ENCODE measurements at places on chromosomes 2 and 18.

DNA sequence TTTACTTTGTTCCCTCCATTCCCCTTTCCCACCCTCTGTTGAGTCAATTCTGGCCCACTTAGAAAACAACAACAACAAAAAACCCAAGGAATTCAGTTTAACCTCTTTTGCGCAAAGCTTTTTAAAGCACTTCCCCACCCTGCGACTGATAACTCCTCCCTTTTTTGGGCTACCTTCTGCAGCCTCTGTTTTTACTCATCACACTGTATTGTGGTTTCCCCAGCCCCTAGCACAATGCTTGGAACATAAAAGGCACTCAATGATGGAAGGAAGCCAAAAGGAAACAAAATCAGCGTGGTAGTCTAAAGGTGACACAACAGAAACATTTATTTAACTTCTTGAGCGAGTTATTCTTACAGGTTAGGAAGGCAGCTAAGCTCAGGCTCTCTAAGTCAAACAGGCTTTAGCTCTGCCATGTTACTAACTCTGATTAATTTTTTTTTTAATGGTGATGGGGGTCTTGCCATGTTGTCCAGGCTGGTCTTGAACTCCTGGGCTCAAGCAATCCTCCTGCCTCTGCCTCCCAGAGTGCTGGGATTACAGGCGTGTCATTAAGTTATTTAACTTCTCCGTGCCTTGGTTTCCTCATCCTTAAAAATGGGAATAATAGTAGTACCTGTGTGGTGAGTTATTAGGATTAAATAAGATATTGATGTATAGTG lies 1.3 kb downstream of the CEP68 start:
- DNase-seq = no peak

DNA sequence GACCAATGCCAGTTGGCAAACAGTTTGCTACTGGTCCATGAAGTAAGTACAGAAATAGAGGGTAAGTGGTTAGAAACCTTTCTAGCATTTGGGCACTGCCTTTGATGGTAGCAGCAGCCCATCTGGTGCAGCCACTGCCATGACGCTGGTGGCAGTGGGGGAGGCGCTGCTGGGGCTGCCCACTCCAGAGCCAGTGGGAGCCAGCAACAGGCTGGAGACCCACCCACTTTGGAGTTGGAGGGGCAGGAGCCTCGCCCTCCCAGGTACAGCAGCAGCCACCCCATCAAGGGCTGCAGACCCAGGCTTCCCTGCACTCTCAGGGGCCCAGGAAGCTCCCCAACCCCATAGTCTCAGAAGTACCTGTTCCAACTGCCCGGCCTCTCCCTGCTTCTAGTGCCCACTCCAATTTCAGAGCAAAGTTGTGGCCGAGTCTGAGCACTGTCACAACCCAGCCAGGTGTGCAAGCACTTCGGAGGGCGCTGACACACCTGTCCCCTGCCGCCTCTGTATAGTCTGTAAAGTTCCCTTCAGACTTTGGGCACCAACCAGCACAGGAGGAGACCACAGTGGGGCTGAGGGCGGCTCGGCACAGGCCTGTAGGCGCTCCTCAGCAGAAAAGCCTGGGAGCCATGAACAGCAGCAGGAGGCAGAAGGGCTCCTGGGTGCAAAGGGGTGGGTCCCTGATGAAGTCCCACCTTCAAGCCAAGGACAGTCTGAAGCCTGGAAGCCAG lies 125.6 kb upstream of the CCDC150 start:
- DNase-seq = no peak

GRCh38 chr18:53795610-53796009 lies 428.9 kb downstream of the MBD2 start:
- DNase-seq = no peak

- DNase-seq = peak; percentile 26
Measured at GRCh38 chr2:1052771-1053191, 102.1 kb downstream of the SNTG2 start.

DNA sequence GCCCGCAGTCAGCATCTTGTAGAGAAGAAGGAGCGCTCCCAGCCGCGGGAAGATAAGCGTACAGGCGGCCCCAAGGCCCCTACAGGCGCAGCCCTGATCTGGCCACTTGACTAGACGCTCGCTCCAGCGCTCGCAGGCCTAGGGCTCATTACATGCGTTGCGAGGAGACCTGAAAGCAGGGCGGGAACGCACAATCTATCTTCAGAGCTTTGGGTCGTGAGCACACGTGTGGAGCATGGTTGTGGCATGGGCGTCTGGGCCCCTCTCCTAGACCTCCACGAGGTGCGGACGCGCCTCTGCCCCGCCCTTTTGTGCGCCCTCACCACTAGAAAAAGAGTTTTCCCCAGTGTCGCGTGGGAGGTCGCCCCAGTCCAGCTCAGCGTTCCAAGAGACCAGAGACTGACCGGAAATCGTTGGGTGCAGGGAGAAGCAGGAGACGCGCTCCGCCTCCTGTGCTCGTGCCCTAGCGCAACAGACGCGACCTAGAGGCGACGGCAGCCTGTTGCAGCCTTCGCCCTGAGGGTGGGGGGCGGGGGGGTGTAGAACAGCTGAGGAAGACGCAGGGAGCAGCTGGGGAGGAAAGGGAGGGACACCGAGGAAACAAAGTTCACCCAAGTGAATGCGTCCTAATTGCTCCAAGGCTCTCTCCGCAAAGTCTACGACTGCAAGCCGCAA lies 12.6 kb downstream of the NR4A2 start:
- no peak for DNase-seq

DNA sequence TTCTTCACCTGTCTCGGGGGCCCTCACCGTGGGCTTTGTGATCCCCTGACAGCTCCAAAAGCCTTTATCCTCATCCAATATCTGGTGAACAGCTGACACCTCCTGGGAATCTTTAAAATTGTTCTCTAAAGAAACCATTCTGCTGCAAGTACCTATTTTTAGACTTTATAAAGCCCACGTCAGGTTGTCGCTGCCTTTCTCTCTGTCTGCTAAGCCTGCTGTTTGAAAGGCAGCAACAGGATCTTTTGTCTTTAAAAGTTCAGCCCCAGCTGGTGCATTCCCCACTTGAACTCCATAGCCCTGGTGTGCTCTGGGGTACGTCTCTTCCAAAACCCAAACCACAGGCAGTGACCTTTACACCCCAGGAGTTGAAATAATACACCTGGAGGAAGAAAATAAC lies 145.0 kb downstream of the NEDD4L start:
- DNase-seq = no peak

DNA sequence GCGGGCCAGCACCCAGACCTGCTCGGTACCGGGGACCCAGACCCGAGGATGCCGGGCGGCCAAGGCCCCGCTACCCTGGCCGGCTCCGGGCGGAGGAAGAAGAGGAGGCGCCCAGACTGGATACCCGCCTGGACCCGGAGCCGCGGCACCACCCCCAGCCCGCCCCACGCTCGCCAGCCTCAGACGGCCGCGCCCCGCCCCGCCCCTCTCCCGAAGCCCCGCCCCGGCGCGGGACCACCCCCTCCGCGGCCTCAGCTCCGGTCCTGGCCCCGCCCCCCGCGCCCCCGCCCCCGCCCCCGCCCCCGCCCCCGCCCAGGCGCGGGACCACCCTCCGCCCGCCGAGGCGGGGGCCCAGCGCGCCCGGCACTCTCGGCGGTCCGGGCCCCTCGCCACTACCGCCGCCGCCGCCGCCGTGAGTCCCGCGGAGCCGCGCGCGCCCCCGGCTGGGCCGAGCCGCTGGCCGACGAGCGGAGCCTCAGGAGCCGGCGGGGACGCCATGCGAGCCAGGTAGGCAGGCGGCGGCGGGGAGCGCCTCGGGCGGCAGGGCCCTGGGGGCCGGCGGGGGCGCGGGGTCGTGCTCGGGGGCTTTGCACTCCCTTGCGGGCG lies at the start of gene SH3BP4:
Gene SH3BP4 (plus strand): TSS at position 354 of the 606 bp plus-strand sequence. CDS start 82,986 bp downstream, outside the sequence.
- DNase-seq = no peak

- DNase-seq = no peak
Measured at GRCh38 chr18:79873449-79874110, 75.8 kb downstream of the KCNG2 start.

DNA sequence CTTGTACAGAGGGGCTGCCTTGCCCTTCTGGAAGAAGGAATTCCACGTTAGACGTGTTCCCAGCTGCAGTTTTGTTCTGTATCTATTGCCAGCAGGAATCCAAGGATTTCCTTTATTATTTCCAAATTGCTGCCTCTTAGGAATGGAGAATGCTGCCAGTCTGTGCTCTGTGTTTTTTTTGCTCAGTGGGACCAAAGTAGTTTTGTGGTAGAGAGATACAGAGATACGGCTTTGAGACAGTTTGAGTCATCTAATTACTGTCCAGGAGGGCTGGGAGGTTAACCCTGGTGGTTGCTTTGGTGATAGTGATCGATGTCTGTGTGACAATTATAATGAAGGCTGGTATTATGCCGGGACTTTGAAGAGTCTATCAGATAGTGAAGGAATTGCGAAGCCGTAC lies 26.3 kb downstream of the ASAP2 start:
- DNase-seq = no peak

DNA sequence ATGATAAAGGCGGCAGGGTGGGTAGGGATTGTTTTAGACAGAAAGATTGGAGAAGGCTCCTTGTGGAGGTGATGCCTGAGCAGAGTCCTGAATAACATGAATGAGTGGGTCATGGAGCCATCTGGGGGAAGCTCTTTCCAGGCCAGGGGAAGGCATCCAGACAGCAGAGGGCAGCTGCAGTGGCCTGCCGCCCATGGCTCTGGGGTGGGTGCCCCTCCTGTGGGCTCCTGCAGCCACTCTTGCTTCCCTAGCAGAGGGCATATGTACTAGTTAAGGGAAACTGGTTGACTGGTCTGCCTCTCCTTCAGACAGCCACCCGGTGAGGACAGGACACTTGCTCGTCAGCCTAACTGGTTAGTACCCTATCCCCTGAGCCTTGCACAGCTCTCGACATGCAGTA lies 46.5 kb upstream of the SLC1A4 start:
- no peak for DNase-seq

DNA sequence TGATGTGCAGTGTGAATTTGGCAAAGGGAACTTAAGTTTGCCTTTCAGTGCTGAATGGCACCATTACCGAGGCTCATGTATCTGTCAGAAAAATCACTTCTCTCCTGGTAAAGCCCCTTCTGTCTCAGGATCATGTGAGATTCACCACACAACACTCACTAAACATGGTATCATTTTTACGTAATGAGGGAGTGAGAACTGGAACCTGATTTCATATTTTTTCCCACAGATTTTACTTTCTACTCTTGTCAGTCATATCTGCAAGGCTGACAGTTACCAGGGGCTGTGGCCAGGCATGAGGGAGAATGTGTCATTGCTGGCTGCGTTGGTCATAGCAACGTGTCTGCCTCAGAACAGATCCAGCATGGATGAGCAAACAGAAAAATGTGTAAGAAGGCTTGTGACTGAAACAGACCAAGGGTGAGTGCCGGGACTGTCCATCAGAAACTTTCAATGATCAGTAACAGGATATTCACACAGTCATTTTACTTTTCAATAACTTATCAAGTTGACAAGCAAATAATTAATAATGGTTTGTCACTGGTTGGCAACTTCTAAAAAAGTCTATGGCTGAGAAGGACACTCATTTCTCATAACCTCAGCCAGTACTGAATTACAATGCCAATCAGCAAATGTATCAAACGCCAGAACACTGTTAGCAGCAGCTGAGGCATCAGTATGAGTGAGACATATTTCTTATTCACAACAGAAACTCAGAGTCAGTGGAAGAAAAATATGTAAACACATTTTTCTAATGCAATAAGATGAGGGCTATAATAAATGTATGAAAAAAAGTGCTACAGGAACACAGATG lies 100.5 kb downstream of the CDC42EP3 start:
- DNase-seq = no peak

DNA sequence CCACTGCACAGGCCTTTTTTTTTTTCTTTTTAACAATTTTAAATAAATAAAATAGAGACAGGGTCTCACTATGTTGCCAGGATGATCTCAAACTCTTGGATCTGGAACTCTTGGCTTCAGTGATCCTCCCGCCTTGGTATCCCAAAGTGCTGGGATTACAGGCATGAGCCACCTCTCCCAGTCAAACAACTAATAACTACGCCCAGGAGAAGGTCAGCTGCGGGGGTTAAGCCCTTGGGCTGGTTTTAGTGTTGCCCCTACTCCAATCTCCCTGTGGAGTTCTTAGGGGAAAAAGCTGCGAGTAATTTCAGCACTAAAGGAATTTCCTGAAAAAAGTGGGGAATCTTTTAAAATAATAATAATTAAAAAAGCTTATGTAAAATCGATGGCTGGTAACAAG lies 96.4 kb upstream of the XPO1 start:
- DNase-seq = no peak

- DNase-seq = no peak
Measured at GRCh38 chr2:53632714-53633113, 134.9 kb upstream of the CHAC2 start.

DNA sequence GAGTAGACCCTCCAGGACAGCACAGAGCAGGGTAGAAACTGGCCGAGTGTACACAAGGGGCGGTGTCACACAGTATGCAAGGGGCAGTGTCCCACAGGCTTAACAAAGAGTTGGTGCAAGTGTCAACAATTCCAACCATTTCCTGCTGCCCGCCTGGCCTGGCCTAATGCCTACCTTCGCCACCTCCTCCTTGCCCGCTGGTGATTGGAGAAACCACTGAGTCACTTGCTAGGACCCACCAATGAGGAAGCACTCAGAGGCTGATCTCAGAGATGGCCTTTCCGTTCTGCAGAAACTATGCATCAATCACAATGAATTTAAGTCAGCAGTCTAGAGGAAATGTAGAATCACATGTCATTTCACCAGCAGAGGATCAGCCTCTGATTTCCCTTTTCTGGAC lies 263.3 kb upstream of the PKDCC start:
- no peak for DNase-seq

DNA sequence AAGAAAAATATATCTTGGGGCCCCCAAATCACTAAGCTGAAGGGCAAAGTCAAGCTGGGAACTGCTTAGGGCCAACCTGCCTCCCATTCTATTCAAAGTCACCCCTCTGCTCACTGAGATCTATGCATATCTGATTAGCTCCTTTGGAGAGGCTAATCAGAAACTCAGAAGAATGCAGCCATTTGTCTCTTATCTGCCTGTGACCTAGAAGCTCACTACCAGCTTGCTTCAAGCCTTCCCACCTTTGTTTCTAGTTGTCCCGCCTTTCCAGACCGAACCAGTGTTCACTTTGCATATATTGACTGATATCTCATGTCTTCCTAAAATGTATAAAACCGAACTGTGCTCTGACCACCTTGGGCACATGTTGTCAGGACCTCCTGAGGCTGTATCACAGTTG lies 479.4 kb downstream of the METTL4 start:
- DNase-seq = no peak

GRCh38 chr2:65025453-65026123 lies 30.6 kb upstream of the CEP68 start:
- DNase-seq = no peak

GRCh38 chr2:122136056-122136455 lies 380.6 kb downstream of the TSN start:
- DNase-seq = no peak

- no peak for DNase-seq
Measured at GRCh38 chr2:65077898-65078297, 21.7 kb downstream of the CEP68 start.

GRCh38 chr2:224971214-224971613 lies 71.1 kb downstream of the DOCK10 start:
- DNase-seq = no peak

- DNase-seq = no peak
Measured at GRCh38 chr2:17858064-17858463, 20.4 kb upstream of the KCNS3 start.
